Stimulated activated CD4-positive, alpha-beta T cell treated with anti-CD3 and anti-CD28 coated beads, Interleukin-1b, Interleukin-23, amount 100 ng/mL, for 4 hours (primary cell): ENCODE measurements at places on chromosomes 4 and X.

GRCh38 chr4:16262188-16262587 is 35.9 kb upstream of the TAPT1 start:
- no peak for DNase-seq

- DNase-seq: no peak
These were observed 222.7 kb upstream of the HAND2 start for GRCh38 chr4:173752610-173753230.

- no peak for DNase-seq
These were observed 65.6 kb downstream of the MID1 start for GRCh38 chrX:10554612-10555270.

DNA sequence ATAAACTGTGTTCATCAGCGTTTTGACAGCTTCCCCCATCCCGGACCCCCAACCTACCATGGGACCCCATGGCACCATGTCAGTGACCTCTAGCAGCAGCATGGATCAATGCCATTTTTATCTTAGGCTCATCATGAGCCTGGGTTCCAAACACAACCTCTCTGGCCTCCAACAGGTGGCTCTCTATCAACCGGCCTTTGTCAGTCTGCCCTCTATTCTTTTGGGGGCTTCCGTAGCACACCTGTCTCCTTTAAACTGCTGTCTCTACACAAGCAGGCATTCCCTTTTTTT is 721 bp upstream of the TMEM150C start:
- no peak for DNase-seq

- DNase-seq: no peak
These were observed 120.3 kb upstream of the AFF2 start for GRCh38 chrX:148380107-148380506.

DNA sequence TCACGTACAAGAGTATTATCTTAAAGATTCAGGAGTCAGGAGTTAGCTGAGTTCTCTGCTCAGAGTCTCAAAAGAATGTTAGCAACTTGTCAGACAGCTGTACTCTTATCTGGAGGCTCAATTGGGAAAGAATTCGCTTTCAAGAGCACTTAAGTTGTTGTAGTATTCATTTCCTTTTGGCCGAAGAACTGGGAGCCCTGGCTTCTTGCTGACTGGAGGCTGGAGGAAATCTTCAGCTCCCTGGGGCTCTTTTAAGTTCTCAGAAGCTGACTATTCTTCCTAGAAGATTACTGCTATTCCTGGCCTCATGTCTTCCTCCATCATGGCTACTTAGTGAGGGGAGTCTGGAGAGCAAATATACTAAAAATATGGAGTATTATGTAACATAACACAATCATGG is 587.2 kb downstream of the EPHA5 start:
- DNase-seq: no peak

DNA sequence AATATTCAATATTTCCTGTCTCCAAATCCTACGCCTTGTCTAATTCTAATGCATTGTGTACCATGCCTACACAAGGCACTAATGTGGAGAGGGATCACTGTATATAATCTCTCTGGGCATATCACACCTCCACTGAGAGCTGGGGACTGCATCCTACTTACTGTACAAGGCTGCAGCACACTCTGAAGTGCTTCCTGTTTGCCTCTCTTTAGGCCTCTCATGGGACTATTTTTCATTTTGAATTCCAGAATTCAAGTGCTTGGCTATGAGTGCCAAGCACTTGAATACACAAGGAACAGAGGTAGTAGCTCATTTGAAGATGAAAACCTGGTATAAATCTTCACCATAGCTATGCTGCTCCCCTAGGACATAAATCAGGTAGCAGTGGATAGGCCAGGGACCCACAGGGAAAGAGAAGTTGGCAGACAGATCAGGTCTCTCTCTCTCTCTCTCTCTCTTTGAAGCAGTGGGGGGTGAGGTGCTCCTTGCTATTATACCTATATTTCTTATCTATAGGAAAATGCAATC is 229.7 kb upstream of the MBNL3 start:
- no peak for DNase-seq

GRCh38 chr4:152339576-152339975 is 196.3 kb downstream of the FBXW7 start:
- DNase-seq: no peak

GRCh38 chrX:82692991-82693390 is 815.1 kb upstream of the POU3F4 start:
- no peak for DNase-seq

GRCh38 chrX:154304846-154305245 is 9.3 kb downstream of the TKTL1 start:
- DNase-seq: no peak

DNA sequence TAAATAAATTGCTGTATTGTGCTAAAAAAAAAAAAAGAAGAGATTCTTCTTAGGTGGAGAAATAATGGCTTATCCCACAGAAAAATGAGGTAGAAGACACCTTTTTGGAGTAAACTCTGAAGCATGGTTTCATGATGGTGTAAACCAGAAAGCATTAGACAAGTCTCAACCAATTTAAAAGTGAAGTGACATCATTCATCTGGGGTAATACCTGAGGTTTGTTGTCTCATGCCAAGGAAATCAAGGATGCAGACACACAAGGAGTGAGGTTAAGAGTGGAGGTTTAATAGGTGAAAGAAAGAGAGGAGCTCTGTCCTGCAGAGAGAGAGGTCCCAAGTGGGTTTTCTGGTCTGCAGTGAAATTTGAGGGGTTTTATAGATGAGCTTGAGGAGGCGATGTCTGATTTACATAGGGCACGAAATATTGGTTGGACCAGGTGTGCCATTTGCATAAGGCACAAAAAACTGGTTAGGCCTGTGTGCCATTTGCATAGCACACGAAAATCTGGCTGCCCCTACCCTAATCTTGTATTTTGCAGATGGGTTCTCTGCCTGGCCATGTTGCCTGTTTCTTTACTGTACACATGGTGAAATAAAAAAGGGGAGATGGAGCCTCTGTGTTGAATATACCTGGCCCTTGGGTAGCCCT is 25.0 kb upstream of the CWH43 start:
- no peak for DNase-seq

- no peak for DNase-seq
These were observed 17.0 kb upstream of the HPF1 start for GRCh38 chr4:169774466-169775445.

DNA sequence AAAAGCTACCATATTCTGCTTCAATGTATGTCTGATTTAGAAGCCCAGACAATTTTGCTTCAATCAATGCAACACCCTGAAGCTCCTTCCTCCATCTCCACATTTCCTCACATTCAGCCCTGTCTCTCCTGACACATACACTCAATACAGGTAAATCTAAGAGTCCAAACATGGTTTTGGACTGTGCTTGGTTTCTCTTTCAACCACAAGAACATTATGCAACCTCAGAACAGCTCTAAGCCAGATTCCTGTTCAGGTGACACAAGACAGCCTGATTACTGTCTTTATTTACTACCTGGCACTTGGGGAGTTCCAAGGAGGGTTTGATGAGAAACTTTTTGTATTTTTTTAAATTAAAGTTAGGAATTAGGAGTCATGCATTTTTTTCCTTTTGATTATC is 307.5 kb upstream of the SLIT2 start:
- DNase-seq: no peak

GRCh38 chr4:41887821-41888686 is 47.2 kb upstream of the TMEM33 start:
- peak; percentile 28 for DNase-seq

GRCh38 chr4:110616238-110617074 is 6.4 kb downstream of the PITX2 start:
- no peak for DNase-seq

GRCh38 chr4:140969296-140969695 is 164.0 kb downstream of the RNF150 start:
- no peak for DNase-seq

DNA sequence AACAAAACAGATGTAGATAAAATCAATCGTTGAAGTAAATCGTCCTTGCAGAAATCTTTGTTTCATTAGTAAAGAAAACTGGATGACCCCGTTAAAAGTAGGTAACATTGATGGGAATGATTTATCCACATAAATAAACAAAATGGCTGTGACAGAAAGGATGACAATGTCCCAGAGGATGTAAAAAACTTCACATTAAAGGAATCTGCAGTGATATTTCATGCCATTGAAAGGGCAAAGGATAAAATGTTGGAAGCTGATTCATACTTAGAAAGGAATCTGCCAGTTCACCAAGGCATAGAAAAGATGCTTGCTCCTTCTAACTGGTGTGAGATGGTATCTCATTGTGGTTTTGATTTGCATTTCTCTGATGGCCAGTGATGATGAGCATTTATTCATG is 24.2 kb upstream of the EPGN start:
- no peak for DNase-seq

- no peak for DNase-seq
These were observed 21.2 kb downstream of the RS1 start for GRCh38 chrX:18650662-18651061.
